ENCODE measurements at places on chromosomes 7 and 10.

DNA sequence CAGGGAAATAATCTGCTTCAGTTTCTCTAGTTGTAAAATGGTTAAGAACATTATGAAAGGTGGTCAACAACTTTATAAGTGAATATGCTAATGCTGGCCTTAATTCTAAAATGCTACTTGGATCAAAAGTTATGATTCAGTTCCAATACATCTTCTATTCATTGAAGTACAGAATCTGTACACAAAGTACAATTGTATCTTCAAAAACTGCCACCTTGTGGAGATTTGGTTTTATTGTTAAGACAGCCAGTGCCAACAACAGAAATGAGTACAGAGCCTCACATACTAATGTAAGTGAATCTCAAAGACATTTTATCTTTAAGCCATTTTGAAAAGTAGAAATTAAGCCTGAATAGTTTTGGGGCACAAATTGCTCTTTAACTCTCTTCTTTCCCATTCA is 194.0 kb downstream of the CFTR start:
- peak; percentile 45 for DNase-seq

DNA sequence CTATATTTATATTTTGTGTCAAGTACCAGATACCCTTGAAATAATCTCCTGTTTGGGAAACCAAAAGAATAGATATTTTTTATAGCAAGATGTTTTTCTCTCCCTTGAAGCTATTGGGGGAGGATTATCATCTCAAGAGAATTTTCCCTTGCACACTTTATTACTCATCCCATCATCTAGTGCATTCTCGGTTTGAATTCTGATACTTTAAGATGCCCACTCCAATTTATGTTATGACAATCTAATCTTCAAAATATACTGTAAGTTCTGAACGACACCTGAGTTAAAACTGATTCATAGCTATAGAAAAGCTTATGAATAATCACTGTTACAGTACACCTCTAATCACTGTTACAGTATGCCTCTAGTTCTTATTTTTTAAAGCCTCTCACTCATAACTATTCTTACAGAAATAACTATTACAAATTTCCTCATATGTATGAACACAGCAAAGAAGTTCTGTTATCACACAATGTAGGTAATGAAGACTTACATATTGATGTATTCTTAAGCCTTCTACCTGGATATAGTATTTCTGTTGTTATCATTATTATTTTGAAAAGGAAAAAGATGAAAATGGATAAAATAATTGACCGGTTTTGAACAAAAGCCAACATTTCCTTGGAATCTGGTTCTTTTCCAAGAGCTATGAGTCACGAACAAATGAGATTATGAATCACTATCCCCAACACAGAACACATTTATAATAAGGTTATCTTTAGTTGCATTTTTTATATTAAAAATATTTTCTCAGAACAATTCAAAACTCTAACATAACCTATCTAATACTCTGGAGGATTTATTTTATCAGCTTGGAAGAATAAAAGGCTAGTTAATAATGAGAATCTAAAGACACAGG is 72.3 kb upstream of the FAM13C start:
- no peak for DNase-seq

- no peak for DNase-seq
Observed at GRCh38 chr10:83432261-83433045, 706.9 kb upstream of the GHITM start.

DNA sequence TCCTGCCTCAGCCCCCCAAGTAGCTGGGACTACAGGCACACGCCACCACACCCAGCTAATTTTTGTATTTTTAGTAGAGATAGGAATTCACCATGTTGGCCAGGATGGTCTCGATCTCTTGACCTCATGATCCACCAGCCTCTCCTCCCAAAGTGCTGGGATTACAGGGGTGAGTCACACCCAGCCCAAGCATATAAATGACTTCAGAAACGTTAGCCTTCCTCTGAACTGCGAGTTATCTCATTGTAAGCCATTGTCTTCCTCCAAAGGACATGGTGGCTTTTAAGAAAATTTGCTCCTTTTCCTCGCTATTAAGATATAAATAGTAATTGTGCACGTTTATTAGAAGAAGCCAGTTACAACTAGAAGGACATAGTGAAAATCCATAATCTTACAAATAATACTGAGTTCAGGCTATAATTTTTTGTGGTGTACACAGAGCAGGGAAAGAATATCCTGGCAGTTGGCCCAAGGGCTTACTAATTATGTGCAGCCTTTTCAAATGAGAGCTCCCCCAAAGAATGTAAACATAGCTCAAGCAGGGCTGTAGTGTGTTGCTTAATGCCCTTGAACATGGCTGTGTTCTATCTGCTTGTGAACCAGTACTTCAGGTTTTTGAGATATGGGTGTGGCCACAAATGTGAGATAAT is 495.8 kb downstream of the PARD3 start:
- no peak for DNase-seq

DNA sequence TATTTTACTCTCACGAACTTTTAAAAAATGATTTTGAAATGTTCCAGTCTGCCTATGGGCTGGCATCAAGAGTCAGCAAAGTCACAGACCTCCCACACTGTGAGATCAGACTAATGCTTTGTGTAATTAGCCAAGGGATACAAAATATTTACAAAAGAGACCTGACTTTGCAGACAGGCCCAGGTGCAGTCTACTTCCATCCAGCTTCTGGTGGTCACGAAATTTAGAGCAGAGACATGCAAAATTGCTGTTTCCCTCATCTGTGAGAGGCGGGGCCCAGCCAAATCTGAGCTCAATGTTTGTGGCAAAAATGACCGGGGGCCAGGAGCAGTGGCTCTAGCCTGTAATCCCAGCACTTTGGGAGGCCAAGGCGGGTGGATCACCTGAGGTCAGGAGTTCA is 82.5 kb upstream of the PITRM1 start:
- no peak for DNase-seq

GRCh38 chr10:29692121-29692539 is 57.4 kb upstream of the SVIL start:
- no peak for DNase-seq

GRCh38 chr10:62746951-62747729 is 57.4 kb upstream of the ADO start:
- no peak for DNase-seq

DNA sequence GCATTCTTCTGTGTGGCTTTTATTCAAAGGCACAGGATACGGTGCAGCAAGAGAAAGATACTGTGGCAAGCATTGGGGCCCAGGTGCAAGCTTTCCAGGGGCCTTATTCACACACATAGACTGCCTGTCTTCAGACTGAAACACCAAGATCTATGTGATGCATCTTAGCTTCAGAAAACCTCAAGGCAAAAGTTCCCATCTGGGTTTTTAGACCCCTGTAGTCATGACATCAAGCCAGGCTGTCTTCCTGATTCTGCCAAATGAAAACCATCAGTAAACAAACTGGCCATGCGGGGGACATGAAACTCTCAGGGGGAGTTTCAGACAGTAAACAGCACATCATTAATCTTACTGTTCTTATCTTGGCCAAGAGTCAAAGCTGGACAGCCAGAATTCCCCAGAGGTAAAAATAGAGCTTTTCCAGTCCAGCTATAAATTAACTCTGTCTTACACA is 9.8 kb downstream of the AGBL3 start:
- DNase-seq, result peak; percentile 41

- no peak for DNase-seq
Observed at GRCh38 chr10:112695539-112695938, 248.5 kb downstream of the VTI1A start.

DNA sequence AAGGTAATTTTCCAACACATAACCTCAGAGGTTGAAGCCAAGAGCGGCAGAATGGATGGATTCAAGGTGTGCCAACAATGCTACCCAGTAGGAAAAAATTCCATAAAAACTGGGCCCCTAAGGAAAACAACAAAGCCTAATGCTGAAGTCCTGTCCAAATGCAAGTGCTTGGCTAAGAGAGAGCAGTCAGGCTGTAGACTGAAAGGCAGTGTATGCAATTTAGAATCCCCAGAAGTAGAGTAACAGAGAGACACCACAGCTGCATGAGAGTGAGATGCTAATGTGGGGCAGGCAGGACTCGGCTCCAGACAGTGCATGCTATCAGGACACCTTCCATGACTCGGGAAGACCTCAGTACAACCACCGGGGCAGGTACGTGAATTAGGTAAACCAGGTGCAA is 124.5 kb downstream of the ZFAND4 start:
- DNase-seq, result no peak

DNA sequence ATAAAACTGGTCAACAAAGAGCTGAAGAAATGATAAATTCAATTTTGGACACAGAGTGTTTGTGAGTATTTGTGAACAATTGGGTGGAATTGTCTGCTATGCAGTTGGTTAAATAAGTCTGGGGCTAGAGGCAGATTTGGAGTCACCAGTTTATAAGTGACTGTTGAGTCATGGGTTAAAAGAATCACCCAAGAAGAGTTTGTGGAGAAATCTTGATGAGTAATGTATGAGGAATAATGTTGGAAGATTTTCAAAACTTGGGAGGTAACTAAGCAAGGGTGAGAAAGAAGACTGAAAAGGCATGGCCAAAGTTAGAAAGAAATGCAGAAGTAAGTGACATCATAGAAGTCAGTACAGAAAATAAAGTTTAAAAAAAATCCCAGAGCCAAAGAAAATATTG is 750.7 kb downstream of the MAGI2 start:
- no peak for DNase-seq

- no peak for DNase-seq
Observed at GRCh38 chr10:123377883-123378282, 223.7 kb downstream of the BUB3 start.

DNA sequence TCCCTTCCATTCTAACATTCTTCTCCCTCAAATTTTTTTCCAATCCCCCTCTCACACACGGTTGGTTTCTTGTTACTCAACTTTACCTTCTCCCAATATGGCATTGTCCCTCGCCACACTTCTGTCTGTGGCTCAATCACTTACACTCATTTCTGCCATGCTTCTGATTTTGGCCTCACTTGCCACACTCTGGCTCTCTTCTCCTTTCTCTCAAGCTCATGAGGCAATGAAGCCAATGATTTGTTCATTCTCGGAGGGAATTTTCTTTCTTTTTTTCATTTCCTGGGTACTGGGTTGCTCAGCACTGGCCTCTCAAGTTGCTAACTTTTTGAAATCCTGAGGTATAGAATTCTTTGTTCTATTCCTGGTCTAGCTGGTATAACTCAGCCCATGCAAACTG is 4.0 kb upstream of the MYOZ1 start:
- DNase-seq, result no peak

DNA sequence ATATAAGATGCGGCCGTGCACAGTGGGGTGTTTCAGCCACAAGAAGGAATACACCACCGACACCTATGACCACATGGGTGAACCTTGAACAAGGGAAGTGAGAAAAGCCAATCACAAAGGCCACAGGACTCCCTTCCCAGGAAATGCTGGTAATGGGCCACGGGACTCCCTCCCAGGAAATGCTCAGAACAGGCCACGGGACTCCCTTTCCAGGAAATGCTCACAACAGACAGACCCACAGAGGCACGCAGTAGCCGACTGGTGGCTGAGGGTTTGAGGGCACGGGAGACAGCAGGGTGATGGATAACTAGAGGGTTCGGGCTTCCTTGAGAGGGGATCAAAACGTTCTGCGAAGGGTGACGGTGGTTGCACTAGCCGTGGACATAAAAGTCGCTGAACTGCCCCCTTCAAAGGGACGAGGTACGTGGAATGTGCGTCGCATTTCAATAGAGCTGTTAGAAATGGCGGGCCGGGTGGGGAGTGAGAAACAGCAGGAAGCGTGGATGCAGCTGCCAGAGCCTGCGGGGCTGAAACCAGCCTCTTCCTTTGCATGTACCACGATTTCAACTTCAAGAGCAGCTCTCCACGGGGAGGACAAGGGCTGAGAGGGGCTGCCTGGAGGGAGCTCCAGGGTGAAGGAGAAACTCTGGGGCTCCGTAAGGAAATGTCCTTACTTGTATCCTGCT is 274.0 kb downstream of the ELFN1 start:
- DNase-seq, result no peak

GRCh38 chr10:98951269-98952000 is 284.2 kb downstream of the HPSE2 start:
- no peak for DNase-seq

DNA sequence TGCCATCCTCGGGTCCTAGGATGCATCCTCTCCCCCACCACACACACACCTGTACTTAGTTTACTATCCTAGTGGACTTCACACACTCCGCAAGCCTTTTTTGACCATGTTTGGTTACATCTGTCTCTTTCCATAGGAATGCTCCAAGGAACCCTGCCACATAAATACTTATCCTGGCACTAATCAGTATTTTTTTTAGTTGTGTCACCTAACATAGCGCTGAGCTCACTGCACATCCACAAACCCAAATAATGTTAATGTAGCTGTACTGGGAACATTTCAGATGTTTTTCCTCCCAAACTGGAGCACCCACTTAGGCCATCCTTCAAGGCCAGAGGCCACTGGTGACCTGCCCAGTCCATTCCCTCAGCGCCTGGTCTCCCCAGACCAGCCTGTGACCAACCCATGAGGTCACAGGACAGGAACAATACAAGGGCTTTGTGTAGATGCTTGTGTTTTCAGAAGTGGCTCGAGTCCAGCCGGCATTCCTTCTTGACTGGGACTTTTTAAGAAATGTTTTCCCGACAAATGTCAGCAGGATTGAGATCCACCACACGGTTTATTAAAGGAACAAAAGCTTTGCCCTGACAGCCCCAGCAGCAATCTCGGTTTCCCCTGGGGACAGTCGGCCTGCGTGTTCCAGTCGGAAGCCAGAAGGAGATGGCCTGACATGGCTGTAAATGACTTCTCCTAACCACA is 181.4 kb downstream of the JCAD start:
- no peak for DNase-seq

DNA sequence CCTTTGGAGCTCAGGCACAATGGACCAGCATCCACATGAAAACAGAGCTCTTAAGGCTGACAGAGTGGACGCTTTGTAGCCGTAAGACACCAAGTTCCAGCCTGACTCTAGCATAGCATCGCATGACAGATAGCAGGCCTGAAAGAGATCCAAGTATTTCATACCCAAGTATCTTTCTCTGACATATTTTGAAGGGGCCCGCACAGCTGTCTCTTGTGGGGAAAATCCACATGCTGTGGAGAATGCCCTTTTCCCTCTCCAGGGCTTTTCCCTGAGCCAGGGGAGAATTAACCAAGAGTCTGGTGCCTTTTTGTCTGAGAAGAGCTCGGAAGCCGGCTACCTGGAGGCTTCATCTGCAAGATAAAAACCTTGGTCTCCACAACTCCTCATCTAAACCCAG is 51.0 kb downstream of the CFAP46 start:
- DNase-seq, result no peak

DNA sequence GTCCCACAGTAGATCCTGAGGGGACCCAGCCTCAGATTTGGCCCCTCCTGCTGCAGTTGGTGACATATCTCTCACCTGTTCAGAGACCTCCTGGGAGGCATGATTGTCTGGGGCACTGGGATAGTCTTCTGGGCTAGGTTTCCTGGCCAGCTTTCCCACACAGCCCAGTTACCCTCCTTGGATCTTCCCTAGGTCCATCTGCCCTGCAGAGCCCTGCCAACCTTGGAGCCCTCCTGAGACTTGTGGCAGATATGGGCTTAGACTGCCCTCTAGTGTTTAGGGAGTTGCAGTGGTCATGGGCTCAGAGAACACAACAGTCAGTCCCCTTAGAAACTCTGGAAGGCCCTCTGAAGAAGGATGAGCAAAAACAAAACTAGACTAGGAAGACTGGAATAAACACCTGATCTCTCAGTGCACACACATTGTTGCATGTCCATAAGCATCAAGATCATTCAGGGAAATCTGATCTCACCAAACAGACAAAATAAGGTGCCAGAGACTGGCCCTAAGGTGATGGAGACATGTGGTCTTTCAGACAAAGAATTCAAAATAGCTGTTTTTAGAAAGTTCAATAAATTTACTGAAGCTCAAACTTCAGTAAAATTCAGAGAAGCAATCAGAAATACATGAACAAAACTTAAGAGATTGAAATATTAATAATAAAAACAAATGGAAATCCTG is 324.6 kb downstream of the ATRNL1 start:
- peak; percentile 41 for DNase-seq

GRCh38 chr10:78859266-78859665 is 209.5 kb upstream of the ZMIZ1 start:
- DNase-seq, result no peak
